HT1080 (cell line): ENCODE measurements at places on chromosomes 3 and 15. TPM values are rescaled to one million over a fixed set of nuclear protein-coding genes. Genes with fewer than 3 reads are reported as not detected.

Gene KLHL6
- not detected in 2 replicates for total RNA-seq

GRCh38 chr3:175916191-175916934, 1057.2 kb downstream of the NAALADL2 start:
- no peak for DNase-seq

GRCh38 chr3:55166576-55167555, 239.0 kb upstream of the LRTM1 start:
- DNase-seq: no peak

GRCh38 chr3:143040261-143040879, 39.0 kb downstream of the U2SURP start:
- peak; percentile 32 for DNase-seq

GRCh38 chr3:25856902-25857518, 67.1 kb downstream of the OXSM start:
- peak; percentile 39 for DNase-seq

GRCh38 chr3:16801223-16801622, 83.5 kb upstream of the PLCL2 start:
- DNase-seq: no peak

GRCh38 chr3:62589078-62589477, 215.7 kb upstream of the FEZF2 start:
- DNase-seq: no peak

DNA sequence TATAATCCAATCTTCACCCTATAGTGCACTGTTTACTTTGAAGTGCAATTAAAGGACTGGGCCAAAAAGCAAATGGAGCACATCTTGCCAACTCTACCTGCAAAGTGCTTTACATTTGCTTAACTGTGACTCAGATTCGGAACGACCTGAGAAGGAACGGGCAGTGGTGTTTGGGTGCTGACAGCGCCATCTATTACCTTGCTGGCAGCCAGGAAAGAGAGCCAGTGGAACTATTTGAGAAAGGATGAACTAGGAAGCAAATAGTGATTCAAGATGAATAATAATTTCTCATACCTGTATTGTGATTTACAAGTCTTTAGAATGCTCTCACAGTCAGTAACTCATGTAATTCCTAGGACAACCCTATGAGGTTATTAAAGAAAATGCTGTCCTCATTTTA, 312.9 kb downstream of the PDCD6IP start:
- no peak for DNase-seq

- DNase-seq: no peak
Measured at GRCh38 chr15:48435321-48435720, 104.1 kb downstream of the DUT start.
